ENCODE measurements at places on chromosomes 2 and 18.

- ATAC-seq: no peak
These were observed 52.6 kb upstream of the TPO start for GRCh38 chr2:1360557-1361250.

GRCh38 chr2:159817283-159817682, 19.3 kb upstream of the CD302 start:
- no peak for ATAC-seq

GRCh38 chr18:715626-716025, 3.2 kb upstream of the ENOSF1 start:
- peak; percentile 69 for ATAC-seq

DNA sequence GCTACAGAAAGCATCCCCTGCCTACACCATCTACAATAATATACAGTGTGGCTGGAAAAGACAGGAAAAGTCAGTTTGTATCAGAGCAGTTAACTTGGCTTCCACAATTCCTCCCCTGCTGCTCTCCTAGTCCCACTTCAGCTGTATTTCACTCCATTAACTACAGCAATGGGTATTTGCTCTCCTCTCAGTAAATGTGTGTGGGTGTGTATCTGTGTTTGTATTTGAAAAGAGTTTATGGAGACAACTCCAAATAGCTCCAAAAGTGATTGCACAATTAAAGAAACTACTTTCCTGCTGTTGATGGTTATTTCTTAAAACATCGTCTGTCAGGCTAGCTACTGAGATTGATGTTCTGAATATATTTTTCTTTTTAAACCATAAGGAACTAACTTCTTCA, 333.7 kb upstream of the FIGN start:
- no peak for ATAC-seq

DNA sequence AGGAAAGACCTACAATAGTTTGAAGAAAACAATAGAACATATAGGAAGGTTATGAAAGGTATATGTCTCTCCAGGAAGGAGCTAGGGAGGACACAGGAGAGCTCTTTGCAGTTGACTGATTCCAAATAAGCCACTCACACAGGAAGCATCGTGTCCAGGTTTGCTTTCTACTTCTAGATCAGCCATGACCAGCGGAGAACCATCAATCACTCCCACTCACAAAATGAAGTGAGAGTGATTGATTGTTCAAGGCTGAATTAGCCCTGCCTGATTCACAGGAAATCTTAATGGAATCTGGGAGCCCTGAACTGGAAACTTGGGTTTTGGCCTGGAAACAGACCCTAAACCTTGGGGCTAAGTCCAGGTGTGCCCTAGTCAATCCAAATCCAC, 1292.2 kb upstream of the ZEB2 start:
- no peak for ATAC-seq

- ATAC-seq: no peak
These were observed 102.6 kb upstream of the LPIN2 start for GRCh38 chr18:3115447-3116030.

GRCh38 chr2:16691261-16691660, 25.6 kb upstream of the CYRIA start:
- ATAC-seq: no peak

DNA sequence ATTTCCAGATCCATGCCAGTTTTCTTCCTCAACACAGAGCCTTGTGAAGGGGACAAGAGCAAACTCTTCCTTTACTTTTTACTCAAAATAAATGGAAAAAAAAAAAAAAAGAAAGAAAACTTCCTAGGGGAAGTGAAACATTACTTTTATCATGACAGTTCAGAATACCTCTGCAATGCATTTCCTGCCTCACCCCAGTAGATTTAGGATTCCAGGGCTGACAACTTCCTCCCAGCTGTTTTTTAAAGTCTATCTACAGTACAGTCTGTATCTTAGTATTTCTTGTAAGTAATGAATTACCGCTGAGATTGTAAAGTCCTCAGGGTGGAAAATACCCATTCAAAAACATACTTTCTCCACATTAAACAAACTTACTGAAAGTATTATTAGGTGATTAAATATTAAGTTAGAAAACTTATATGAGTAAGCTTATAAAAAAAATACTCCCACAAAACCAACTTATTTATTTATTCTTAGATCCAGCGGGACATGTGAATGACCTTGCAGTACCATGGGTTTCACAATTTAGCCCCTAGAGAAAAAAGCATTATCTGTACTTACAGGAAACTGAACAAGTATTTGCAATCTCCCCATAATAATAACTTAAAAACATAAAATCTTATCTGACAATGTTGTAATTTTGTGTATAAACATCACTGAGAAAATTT, 117.7 kb downstream of the RBMS1 start:
- ATAC-seq: no peak

DNA sequence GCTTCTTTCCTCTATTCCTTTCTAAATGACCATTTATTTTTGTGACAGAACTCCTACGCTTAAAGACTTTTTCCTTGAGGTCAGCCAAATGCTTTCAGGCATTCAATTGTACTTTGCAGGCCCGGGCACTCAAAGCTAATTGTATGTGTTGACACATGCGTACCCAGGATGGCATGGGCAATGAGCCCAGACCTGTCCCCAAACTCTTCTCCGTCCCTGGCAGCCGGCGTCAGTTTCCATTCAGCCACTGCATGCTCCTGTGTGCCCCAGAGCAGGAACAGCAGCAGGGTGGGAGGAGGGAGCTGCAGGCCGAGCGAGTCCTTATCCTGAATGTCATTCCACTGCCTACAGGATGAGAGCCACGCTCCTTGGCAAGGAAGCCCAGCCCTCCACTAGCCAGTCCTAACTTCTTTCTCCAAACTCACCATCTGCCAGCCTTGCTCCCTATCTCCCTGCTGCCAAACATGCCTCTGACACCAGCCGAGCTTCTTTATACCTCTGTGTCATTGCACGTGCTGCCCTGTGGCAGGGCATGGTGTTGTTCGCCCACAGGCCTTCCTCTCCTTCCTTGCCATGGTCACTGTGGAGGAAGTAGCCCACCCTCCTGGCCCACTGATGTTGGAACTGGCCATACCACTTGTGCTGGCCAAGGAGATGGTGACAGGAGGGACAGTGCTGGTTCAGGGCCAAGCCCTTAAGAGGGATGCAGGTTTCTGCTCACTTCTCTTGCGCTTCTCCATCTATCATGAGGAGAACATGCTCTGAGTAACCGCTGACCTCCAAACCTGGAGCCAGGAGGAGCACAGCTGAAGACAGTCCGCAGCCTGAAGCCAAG, 116.9 kb upstream of the FHL2 start:
- no peak for ATAC-seq

DNA sequence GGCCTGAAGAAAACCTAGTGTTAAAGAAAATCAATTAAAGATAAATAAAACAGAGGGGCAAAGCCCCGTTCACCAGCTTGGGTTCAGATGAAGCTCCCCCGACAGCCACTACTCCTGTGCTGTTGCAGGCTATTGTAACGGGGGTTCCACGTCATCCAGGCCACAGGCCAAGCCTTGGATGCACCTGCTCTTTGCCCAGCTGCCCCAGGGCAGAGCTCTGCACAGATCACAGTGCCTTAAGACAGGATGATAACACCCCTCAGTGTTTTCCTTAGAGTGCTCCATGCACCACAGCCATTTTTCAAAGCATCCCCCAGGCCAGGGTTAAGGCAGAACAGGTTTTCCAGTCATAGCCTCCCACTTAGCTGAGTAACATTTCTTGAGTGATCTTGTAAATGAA, 32.0 kb downstream of the FASTKD2 start:
- ATAC-seq: no peak

- ATAC-seq: no peak
These were observed 265.1 kb upstream of the OSR1 start for GRCh38 chr2:19623488-19623887.

DNA sequence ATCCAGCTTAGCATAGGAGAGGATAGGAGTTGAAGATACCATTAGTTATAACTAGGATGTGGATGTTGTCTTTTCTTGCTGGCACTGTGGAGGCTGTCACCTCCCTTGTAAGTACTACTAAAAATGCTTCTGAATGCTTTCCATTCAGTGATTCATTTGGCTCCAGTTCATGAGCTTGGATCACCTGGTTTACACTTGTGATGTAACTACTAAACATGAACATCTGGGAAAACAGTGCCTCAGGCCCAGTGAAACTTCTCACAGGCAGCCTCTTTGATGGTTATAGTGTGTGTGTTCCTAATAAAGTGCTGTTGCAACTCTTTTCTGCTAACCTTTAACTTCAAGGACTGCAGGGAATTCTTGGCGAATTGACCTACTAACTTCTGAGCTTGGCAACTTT, 13.0 kb upstream of the SLC9A2 start:
- no peak for ATAC-seq

GRCh38 chr2:196944570-196944969, 18.1 kb upstream of the PGAP1 start:
- ATAC-seq: no peak

GRCh38 chr2:66523990-66524389, 89.1 kb downstream of the MEIS1 start:
- ATAC-seq: no peak

Measured in activated CD4-positive, CD25-positive, alpha-beta regulatory T cell treated with anti-CD3 and anti-CD28 coated beads, Interleukin-2, amount 50 U/mL, for 24 hours (primary cell).